ENCODE measurements at places on chromosomes 11 and 22.

- no peak for DNase-seq
These were observed at the start of gene MS4A8 for GRCh38 chr11:60699284-60699691. TSS of gene MS4A8 (plus strand) at chr11:60699612. CDS start at chr11:60700861, 1,249 bp downstream.

DNA sequence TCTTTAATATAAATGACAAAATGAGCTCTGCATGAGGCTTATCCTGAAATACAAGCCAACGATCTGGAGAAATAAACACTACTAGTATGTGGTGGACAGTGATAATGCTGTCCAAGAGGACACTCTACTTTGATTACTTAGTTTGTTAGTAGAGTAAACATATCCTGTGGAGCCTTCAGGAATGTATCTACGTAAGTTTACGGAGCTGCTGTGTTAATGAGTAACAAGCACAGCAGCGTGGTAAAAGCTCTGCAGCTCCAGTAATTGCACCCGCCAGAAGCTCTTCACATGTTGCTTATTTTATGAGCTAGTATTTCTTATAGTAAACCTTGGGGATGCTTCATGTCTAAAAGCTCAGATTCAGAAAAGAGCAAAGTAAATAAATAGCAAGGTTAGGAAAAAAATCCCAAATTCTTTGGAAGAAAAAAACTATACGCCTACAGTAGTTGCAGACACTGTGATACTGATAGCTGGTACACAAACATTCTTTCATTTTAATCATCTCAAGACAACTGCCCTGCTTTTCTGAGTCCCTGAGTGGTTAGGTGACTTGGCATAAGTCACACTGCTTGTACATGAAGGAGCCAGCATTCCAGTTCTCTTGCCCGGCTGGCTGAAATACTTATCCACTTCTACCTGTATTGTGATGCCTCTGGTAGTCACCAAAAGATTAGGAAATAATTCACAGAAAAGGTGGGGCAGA is 32.7 kb upstream of the CCDC34 start:
- no peak for DNase-seq

DNA sequence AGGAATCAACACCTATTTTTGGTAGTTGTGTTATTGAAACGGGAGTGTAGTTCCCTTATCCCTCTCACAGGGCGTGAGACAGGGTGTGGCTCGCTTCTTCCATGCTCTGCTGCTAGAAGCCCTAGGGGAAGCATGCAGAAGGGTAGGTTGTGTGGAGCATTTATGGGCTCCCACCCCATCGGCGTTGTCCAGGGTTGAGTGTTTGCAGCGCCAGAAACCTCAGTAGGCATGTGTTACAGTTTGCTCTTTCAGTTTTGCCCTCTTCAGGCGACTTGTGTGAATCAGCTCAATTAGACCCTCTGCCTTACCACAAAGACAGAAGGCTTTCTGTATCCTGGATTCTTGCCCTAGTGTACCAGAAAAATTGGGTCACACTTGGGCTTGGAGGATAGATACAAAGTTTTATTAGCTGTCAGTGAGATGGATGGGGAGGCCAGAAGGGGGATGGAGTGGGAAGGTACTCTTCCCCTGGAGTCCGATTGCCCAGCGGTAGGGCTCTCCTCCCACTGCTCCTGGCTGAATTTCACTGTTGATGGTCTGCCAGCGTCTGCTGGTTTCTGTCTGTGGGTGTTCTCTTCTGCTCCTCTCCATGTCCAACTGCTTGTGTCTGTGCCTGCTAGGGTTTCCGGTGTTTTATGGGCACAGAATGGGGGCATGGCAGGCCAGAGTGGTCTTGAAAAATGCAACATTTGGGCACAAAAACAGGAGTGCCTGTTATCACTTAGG is 358.3 kb upstream of the CTSC start:
- DNase-seq: no peak

DNA sequence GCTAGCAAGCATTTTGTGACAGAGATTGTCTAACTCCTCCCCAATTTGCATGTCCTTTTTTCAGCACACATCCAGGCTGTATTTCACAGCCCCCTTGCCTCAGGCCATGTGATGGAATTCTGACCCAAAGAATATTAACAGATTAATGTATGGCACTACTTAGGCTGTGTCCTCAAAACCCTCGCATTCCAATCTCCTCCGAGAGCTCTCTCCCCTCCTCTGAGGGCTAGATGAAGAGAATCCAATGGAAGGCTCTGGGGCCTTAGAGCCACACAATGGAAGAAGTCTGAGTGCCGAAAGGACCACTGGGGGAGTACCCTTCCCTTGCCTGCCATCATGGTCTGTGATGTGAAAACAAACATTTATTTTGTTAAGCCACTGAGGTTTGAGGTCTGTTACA is 13.7 kb upstream of the NNMT start:
- no peak for DNase-seq

DNA sequence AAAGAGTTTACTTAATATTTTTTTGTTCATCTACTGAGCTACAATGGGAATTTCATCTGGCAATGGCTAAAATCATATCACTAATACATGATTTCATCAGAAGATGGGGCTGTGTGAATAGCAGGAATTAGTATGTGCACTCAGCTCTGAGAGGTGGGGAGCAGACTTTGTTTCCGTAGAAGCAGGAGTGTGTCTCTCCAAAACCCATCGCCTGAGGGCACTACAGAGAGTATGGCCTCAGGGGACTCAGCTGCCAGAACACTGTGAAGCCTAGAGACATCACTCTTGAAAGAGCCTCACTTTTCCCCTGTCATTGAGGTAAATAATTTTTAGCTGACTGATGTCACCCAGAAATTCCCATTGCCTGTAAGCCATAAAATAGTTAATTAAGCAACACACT is 261.4 kb upstream of the ISX start:
- no peak for DNase-seq

DNA sequence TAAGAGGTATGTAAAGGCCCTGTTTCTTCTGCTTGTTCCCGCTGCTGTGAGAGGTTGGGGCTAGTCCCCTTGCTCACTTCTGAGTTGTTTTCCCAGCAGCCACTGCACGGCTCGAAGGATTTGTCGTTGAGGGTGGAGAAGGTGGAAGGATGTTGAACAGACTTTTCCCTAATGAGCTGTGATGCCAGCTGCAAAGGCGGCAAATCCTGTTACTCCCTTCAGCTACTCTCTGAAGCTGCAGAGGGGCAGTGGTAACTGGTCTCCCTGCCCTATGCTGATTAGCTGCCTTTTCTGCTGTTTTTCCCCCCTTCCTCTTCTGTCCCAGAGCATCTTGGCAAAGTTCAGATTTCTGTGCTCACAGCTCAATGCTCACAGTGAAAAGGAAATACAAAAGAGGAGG is 90.4 kb upstream of the SLC25A18 start:
- no peak for DNase-seq

DNA sequence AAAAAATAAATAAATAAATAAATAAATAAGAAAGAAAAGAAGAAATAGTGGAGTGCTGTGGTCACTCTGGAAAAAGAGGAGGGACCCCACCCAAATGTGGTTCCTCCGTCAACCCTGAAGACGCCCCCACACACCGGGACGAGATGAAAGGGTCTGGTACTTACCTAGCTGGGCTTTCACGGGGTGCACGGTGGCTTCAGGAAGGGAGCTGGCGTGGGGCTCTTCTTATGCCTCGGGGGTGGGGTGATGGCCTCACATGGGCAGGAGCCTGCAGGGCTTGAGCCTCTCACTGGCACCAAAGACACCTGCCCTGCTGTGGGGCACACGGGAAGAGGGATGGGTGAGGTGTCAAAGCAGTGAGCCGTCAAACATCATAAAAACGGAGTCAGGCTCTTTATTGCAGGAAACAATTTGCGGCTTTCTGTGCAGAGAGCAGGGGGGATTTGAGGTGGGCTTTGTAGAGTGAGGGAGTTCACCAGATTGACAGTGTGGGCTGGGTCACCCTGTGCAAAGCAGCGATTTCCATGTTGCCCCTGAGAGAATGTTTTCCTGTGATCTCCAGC is 28.0 kb upstream of the KRTAP5-6 start:
- DNase-seq: no peak

GRCh38 chr11:60834742-60835533 is 7.0 kb upstream of the CCDC86 start:
- no peak for DNase-seq

DNA sequence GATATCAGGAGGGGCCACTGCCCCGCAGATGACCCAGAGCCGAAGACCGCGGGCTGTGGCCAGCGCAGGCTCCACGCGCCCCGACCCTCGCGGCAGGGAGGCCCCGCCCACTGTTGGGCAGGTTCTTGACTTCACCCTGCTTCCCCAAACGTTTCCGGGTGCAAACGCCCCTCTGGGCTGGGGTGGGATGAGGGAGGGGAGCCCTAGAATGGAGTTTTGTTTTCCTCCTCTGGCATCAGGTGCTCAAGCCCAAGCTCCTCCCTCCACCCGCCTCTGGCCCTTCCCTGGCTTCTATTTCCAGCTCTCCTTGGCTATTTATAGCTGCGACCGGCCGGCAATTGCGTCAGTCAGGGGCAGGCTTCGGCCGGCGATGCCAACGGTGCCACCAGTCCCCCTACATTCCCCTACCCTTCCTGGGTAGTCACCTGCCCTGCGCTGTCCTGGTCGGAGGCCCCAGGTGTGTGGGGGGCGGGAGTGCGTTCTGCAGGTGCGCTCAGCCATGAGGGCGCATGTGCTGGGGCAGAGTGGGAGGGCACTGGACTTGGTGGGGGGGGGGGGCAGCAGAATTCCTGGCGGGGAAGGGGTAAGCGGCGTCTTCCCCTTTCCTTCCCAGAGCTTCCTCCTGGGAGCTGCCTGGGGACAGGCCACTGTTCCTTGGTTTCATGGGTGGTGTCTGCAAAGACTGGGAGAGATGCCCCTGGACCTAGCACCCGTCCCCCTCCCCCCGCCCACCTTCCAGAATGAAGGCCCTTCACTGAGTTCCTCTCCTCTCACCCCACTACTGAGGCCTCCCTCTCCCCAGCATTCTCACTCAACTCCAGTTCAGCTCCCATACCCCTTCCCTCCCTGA is 23.6 kb downstream of the DUSP8 start:
- DNase-seq: no peak

- DNase-seq: no peak
These were observed 74.6 kb upstream of the TEAD1 start for GRCh38 chr11:12599408-12600143.

- no peak for DNase-seq
These were observed 12.5 kb upstream of the CHST1 start for GRCh38 chr11:45677770-45678512.

- DNase-seq: no peak
These were observed 249.1 kb downstream of the TTC28 start for GRCh38 chr22:28430466-28431025.

DNA sequence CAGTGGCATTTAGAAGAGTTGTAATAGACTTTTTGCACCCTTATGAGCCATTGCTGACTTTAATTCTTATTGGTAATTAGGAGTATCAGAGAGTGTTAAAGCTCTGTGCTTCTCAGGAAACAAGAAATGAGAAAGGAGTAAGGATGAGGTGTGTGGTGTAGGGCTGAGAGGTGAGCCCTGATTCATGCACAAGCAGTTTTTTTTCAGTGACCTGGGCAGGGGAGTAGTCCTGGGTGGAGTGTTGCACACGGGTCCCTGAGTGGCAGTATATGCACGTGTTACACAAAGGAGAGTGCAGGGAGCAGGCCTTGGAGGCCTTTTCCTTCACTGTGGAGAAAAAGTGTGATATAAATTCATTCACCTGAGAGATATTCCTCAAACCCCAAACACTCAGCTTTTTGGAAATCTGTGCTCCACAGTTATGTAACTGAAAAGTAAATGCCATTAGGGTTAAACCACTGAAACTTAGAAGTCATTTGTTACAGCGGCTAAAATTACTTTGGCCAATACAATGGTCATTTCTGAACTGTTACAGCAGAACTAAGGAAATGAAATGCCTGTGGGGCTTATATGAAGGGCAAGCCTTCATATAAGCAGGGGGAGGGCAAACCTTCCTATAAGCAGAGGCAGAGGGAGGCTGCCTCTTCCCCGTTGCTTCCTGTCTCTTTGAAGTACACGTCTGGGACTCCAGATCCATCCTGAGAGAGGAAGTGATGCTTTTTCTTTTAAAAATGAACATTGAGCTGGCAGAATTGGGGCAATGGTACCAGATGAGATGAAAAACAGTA is 62.6 kb upstream of the OLFML1 start:
- DNase-seq: no peak

DNA sequence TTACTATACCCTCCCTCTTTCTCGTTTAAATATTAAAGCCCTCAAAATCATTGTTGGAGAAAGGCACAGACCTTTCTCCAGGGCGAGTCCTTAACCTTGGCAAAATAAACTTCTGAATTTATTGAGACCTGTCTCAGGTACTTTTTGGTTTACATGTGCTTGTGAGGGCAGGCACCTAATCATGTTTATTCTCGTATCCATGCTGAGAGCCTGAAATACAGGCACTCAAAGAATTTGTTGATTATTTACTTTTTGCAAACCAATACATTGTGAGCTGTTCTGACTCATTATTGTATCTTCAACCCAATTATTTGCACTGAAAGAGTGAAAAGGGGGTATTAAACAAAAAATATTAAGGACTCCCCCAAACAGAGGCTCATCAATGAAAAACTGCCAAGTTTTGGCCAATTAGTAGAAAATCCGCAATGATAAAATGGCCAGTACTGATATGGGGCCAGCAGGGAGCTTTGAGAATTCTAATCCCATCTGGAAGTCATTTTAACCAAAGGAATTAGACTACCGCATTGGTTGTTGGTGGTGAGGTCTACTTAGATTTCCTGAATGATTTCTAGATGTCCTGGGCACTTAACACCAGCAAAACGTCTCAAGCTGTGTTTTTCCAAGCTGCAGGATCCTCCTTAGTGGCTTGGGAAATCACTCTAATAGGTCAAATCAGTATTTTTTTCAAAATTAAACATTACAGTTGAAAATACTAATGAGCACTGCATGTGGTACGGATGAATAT is 157.3 kb downstream of the SWAP70 start:
- DNase-seq: no peak

DNA sequence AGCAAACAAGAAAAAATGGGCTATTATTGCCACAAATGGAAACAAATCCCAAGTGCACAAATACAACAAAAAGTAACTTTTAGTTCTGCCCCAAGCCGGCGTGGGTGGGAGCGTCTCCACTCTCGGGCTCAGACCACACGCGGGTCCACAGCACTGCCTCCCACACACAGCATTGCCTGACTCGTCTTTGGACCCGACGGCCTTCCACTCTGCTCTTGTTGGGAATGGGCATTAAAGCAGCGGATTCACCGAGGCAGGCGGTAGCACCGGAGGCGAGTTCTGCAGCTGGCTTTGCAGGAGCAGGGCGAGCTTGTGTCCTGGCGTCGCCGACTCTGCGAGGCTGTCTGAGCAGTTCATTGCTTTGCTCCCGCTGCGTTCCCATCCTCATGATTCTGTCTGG is 23.0 kb downstream of the NADSYN1 start:
- no peak for DNase-seq

DNA sequence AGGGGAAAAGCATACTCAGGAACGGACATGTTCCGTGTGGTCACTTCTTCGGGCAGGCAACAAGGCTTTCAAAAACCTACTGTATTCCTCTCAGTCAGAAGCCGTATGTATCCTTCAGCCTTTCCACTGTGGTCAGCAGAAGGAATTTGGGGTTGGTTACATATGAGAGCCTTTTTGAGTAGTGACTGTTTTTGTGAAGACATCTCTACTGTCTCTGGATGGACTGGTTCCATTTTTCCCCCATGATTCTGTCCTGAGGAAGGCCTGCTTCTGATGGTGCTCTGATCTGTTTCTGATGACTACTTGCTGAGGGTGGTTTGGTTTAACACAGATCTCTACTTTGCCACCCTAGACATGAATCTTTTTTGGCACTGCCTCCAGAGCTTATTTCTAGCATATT is 63.7 kb upstream of the HORMAD2 start:
- no peak for DNase-seq

GRCh38 chr11:16167706-16168487 is 188.4 kb downstream of the SOX6 start:
- DNase-seq: no peak

- DNase-seq: no peak
These were observed 61.8 kb downstream of the ST3GAL4 start for GRCh38 chr11:126417091-126417862.

- peak; percentile 17 for DNase-seq
These were observed 16.7 kb upstream of the UCP3 start for GRCh38 chr11:74025467-74026166.

- no peak for DNase-seq
These were observed 389.9 kb downstream of the CNTN5 start for GRCh38 chr11:99410636-99411035.

Data from keratinocyte (primary cell).